Type B pancreatic cell (in vitro differentiated cells): ENCODE measurements at places on chromosomes 12 and 14.

DNA sequence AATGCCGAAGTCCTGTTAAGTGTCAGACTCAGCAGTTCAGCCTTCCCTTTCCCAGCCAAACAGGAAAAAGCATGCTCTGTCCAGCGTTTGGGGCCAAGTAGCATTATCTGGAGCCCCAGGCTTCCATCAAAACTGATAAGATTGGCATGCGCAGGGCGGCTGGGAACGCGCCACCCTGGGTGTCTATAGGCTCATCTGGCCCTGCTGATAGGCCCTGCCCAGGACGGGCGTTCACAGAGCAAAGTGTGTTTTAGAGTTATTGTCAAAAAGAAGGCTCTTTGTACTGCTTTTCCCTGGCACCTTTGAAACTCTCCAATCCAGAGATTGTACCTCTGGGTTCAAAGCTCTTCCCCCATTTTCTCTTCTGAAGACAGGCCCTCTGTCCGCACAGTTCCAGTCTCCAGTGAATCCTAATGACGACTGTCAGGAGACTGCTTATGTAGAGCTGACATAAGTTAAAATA is at the start of gene ART4:
ART4 (minus strand) TSS at position 102 of the 463 bp plus-strand sequence. CDS start 413 bp downstream, outside the sequence.
- no peak for DNase-seq

DNA sequence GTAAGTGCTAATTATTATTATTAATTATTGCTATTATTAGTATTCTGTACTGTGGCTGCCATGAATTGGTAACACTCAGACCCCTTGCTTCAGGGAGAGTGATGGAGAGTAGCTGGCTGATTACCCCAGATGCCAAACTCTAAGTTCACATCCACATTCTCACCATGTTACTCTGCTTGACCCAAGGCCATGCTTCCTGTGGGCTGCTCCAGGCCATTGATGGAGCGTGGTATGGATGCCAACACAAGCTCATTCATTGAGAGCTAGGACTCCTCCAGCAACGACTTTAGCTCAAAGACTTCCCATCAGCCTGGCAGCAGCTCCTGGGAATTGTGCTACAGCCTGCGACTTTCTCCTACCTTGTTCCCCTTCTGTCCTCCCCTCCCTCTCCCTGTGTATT is 233.4 kb downstream of the MSRB3 start:
- no peak for DNase-seq

DNA sequence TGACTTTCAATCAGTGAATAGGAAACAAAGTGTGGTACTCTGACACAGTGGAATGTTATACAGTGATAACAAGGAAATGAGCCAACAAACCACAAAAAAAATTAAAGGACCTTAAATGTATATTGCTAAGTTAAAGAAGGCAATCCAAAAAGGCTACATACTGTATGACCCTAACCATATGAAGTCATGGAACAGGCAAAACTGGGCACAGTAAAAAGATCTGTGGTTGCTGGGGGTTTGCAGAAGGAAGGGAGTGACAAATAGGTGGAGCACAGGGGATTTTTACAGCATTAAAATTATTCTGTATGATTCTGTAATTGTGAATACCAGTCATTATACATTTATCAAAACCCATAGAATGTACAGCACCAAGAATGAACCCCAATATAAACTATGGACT is 112.6 kb downstream of the KCNC2 start:
- DNase-seq, result no peak

GRCh38 chr14:104509673-104510072 is 69.9 kb upstream of the C14orf180 start:
- DNase-seq, result peak; percentile 63

- DNase-seq, result peak; percentile 91
Observed at GRCh38 chr14:103121846-103122584, 1.2 kb upstream of the TNFAIP2 start.

GRCh38 chr12:120631097-120631496 is 9.3 kb upstream of the CABP1 start:
- no peak for DNase-seq

DNA sequence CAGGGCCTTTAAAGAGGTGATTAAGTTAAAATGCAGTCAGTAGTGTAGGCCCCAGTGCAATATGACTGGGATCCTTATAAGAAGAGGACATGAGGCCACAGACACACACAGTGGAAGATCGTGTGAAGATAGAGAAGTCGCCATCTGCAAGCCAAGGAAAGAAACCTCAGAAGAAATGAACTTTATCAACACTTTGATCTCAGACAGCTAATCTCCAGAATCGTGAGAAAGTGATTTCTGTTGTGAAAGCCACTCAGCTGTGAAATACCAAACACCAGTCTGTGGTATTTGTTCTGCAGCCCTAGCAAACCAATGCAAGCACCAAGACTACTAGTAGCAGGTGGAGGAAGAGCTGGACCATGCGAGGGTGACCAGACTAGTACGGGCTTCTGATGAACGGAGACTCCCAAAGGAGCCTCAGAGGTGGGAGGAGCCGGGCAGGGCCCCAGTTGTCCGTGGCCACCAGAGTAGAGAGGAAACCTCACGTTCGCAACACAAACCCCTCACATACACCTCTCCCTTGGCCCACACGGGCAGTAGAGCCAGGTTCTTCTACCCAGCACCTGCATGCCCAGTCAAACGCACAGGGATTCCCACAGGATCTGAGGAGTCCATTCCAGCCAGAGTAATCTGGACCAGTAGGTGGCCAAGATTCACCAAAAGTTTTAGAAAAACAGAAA is 243.0 kb downstream of the TTC8 start:
- no peak for DNase-seq

DNA sequence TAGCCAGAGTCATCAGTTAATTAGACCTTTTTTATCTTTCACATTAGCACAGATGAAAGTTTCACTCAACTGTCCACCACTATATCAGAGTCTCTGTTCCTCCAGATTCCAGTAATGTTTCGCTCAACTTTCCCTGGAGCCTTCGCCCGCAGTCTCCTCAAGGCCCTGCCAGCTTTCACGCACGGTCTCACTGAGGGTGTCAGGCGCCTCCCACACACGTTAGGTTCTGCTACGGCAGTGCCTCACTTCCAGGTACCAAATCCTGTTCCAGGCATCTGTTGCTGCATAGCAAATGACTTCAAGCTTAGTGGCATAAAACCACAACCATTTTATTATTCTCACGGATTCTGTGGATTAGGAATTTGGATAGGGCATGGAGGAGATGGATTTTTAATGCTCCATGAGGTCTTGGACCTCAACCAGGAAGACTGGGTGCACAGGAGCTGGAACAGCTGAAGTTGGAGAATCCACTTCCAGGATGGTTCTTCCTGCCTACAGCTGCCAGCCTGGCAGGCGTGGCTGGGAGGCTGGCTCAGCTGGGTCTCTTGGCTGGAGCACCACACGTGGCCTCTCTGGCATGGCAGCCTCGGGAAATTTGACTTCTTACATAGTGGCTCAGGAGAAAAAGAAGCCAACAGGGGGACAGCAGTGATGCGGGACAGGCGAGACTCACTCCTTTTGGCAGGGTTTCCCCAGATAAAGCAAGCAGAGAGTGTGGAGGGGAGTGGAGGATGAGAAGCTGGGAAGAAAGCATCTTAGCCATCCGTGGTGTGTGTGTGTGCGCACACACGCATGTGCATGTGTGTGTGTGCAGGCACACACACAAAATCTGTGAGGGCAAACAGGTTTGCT is 21.3 kb upstream of the BCDIN3D start:
- DNase-seq, result no peak

GRCh38 chr12:120735181-120735580 is 9.6 kb downstream of the ACADS start:
- no peak for DNase-seq

GRCh38 chr14:56796259-56796658 is 14.0 kb downstream of the OTX2 start:
- no peak for DNase-seq

DNA sequence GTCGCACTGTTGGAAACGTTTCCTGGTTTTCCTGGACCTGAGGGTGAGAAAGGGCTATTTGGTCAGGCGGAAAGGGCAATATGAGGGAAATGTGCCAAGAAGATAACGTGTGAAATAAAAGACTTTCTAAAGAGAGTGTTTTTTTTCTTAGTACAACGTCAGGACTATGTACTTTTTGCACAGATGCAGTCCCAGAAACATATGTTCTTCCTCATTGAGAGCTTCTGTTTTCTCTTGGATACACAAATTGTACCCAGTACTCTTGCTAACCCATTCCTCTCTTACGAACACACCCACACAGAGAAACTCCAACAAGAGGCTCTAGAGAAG is 669 bp upstream of the PKP2 start:
- DNase-seq, result no peak

- DNase-seq, result no peak
Observed at GRCh38 chr12:10304161-10304574, 3.5 kb upstream of the KLRD1 start.

GRCh38 chr12:96219700-96220206 is 25.6 kb downstream of the ELK3 start:
- no peak for DNase-seq

DNA sequence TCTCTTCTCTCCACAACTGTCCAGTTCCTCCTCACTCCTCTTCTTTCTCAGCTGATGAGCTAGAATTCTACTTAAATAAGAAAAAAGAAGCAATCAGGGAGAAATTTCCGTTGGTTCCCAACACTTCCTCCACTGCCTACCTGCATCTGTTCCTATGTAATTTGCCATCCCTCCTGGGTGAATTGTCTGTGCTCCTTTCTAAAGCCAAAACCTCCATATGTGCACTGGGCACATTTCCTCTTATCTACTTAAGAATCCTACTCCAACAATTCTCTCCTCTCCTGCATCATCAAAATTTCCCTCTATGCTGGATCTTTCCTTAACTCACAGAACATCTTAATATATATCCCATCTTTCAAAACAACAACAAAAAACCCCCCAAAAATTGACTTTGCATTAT is 35.2 kb downstream of the GPR65 start:
- no peak for DNase-seq

GRCh38 chr12:3538466-3539030 is 47.5 kb downstream of the PRMT8 start:
- DNase-seq, result no peak

DNA sequence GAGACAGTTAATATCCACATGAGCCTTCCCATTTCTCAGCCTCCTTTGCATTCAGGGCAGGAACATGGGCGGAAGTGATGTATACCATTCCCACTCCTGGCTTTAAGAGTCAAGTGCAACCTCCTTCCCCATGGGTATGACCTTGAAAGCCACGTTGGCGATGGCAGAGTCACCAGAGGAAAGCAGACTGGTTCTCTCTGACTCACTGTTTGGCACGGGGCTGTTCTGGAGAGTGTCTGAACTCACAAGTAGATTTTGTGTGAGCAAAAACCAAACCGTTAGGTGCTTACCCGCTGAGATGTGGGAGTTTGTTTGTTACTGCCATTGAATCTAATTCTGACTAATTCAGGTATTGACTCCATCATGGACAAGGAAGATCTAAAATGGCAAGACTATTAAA is 36.7 kb upstream of the PZP start:
- no peak for DNase-seq

- DNase-seq, result no peak
Observed at GRCh38 chr12:6735448-6736191, 11.8 kb downstream of the COPS7A start.

DNA sequence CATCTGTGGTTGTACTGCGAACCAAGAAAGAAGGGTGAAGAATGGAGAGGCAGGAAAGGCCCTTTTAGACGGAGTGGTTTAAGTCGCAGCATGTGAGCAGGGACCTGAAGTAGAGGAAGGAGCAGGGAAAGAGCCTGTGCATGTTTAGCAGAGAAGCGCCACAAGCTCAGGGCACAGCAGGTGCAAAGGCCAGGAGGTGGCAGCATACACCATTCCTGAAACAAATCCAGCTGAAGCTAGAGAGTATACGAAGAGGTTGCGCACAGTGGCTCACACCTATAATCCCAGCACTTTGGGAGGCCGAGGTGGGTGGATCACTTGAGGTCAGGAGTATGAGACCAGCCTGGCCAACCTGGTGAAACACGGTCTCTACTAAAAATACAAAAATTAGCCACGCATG is 49.9 kb downstream of the HELB start:
- DNase-seq, result no peak

- no peak for DNase-seq
Observed at GRCh38 chr12:71945883-71946282, 7.2 kb downstream of the TPH2 start.

GRCh38 chr14:24673534-24674203 is 39.7 kb upstream of the GZMB start:
- no peak for DNase-seq

DNA sequence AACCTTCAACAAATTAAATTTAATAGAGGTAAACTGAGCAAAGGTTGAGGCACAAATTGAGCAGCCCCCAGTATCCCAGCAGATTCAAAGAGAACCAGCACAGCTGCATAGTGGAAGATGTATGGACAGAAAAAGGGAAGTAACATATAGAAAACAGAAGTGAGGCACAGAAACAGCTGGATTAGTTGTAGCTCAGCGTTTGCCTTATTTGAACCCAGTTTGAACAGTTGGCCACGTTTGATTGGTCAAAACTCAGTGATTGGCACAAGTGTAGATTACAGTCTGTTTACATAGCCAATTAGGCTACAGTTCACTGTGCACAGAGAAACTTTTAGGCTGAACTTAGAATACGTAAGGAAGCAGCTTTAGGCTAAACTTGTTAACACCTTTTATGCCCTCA is 315.5 kb downstream of the RMST start:
- DNase-seq, result no peak

- no peak for DNase-seq
Observed at GRCh38 chr12:131830335-131830913, 2.2 kb downstream of the MMP17 start.

- no peak for DNase-seq
Observed at GRCh38 chr12:100579844-100580243, 6.4 kb downstream of the GAS2L3 start.

DNA sequence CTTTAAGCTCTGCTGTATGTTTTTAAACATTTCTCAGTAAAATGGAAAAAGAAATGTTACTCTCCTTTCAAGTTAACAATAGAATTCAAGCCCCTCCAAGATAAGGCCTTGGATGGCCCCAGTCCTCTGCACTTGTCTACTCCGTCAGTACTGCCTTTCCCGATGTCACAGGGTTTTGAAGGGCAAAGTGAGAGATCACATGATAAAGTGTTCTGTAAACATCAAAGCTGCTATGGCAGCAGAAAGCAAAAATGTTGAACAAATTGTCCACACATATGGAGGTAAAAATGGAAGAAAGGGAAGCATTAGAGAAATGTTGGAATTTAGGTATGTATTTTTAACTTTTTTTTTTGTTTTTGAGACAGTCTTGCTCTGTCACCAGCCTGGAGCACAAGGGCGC is 33.5 kb upstream of the CDK2AP1 start:
- DNase-seq, result no peak

DNA sequence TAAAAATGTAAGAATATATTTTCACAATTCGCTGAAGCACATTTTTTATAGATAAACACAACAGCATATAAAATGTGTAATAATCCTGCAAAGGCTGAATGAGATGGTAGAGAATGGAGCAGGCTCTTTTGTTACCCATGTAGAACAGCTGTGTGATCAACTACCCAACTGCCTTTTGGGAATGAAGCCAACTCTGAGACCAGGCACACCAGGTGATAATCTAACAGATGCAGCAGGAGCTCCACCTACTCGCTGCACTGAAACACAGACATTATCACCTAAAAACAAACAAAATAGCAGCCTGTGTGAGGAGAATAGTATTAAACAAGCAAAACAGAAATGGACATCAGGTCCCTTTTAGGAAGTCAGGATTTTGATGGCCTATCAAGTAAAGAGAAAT is 183.3 kb downstream of the CCDC59 start:
- no peak for DNase-seq

- no peak for DNase-seq
Observed at GRCh38 chr12:131048611-131048990, 94.9 kb downstream of the ADGRD1 start.
